DMS79 treated with DMSO at 0.1 percent for 48 hours (cell line): ENCODE measurements at places on chromosomes 1 and 21.
A peak's percentile ranks its signal among the peaks of the same experiment; 100 is the strongest.

- no peak for DNase-seq
Observed at GRCh38 chr21:15446223-15446622, 283.6 kb upstream of the USP25 start.

DNA sequence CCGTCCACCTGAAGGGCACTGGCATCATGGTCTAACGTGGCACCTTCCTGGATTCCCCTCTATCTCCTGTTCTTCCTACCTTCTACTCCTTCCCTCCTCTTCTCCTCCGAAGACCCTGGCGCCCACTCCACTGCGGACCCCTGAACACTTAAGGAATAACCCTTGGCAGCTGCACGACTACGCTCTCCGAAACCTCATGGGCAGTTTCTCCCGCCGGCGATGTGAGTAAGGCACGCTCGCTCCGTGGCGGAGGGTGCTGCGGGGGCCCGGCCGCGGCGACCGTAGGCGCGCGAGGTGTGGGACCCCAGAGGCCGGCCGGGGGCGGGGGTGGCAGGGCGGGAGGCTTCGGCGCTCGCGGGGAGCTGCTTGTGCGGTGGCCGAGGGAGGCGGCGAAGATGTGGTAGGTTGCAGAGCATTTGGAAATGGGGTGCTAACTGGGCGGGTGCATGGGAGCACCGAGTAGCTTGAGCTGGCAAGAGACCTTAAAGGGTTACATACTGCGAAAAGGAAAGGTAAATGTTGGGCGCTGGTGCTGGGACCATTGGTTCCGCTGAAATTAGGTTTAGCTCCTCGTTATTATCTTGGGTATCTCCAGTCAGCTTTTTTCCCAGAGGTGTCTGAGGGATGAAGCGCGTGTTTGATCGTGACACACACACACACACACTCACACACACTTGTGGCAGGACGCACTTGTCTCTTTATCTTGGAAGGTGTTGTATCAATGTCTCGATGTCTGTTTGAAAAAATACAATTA, 876 bp downstream of the LRRC7 start:
- DNase-seq: no peak

GRCh38 chr1:205512059-205513045, 7.9 kb downstream of the CDK18 start:
- DNase-seq: no peak

DNA sequence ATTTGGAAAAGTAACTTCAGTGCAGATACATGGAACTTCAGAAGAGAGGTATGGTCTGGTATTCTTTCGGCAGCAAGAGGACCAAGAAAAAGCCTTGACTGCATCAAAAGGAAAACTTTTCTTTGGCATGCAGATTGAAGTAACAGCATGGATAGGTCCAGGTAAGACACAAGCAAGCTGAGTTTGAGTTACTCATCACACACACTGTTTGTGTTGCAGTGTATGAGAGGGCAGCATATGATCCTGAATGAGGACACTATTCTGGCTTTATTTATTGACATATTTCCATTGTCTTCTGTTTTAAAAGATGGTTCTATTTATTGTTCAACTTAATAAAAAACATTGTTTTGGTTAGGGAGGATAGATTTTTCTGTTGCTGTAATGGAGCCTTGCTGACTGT, 63.6 kb downstream of the SPEN start:
- DNase-seq: no peak

DNA sequence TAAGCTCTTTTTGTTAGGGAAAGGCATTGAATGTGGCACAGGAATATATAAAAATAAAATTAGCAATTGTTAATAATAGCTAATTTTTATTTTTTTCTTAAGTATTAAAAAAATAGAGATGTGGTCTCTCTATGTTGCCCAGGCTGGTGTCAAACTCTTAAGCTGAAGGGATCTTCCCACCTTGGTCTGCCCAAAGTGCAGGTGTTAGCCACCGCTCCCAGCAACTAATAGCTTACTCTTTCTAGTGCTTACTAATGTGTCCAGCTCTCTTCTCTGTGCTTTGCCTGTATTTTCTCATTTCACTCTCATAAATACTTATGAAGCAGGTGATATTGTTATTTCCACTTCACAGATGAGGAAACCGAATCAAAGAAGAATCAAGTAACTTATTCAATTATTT, 13.4 kb upstream of the IL24 start:
- no peak for DNase-seq

- DNase-seq: peak; percentile 47
Observed at GRCh38 chr1:87684713-87685205, 356.1 kb downstream of the LMO4 start.

GRCh38 chr1:65769636-65770035, 23.1 kb upstream of the PDE4B start:
- no peak for DNase-seq

- DNase-seq: no peak
Observed at GRCh38 chr1:30586671-30587070, 136.7 kb downstream of the MATN1 start.

- no peak for DNase-seq
Observed at GRCh38 chr1:12629985-12630760, 12.2 kb upstream of the DHRS3 start.

GRCh38 chr1:201954263-201955008, 867 bp upstream of the TIMM17A start:
- DNase-seq: no peak

DNA sequence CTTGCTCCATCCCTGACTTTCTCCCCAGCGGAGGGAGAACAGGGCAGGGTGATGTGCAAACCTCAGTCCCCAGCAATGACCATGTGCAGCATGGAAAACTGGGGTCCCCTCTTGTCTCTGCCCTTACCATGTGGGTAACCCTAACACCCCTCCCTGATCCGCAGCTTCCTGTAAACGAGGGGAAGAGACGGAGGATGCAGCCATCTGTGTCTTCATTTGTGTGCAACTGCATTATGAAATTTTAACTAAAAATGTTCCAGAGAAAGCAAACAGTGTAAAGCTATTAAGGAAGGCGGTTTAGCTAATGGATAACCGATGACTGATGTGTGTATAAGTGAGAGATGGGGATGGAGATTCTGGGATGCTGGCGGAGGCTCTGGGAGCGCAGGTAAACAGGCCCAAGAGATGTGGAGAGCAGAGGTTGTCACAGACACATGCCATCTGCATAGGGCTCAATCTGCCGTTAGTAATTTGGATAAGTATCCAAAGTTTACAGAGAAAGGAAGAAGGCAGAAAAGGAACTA, 206.6 kb downstream of the DSCAM start:
- DNase-seq: no peak

- no peak for DNase-seq
Observed at GRCh38 chr1:213751064-213751397, 236.7 kb upstream of the PROX1 start.

- no peak for DNase-seq
Observed at GRCh38 chr1:97936976-97937375, 16.1 kb upstream of the DPYD start.

DNA sequence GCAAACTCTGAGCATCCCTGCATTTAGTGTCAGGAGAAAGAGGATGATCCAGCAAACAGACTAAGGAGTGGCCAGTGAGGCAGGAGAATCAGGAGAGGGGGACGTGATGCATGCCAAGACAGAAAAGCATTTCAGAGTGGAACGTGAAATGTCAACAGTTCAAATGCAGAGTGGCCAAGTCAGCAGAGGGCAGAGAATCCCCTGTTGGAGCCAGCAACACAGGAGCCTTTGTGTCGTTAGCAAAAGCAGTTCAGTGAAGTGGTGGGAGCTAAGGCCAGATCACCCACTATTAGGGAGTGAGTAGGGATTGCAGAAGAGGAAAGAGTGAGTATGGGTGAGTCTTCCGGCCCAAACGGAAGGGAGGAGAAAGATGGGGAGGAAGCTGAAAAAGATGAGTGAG, 6.6 kb upstream of the FCRL6 start:
- DNase-seq: no peak

GRCh38 chr1:154611150-154611862, 3.3 kb upstream of the ADAR start:
- no peak for DNase-seq

DNA sequence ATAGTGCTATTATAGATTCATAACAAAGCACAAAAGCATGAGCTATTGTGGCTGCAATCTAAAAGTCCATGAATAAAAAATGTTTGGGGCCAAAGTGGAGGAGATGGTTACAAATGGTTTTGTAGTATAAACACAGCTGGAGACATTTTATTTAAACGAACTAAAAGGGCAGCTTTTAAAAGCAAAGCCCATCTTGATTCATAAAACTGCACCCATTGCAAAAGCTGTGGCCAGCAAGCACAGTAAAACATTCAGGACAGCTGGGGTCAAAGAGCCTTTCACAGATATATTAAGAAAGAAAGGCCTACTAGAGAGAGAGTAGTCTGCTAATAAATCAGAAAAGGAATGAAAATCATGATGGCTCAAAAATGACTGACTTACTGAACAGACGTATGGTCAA, 520.8 kb downstream of the NUF2 start:
- no peak for DNase-seq

- no peak for DNase-seq
Observed at GRCh38 chr1:93434088-93434487, 13.8 kb upstream of the FNBP1L start.

- DNase-seq: peak; percentile 47
Observed at GRCh38 chr21:37073417-37074196, 553 bp downstream of the TTC3 start.

DNA sequence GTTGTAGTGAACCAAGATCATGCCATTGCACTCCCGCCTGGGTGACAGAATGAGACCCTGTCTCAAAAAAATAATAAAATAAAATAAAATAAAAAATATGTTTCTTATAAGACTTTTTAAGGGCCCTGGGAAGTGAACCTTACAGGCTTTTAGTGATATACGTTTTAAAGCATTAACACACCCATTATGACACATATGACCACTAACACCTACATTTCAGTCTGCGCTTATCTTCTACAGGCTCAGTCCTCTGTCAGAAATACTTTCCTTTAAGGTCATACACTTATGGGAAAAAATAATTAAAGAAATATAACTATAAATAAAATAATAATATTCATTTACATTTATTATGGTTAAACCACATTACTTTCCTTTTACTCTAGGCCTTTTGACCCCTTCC, 21.9 kb downstream of the ADSS2 start:
- DNase-seq: no peak

DNA sequence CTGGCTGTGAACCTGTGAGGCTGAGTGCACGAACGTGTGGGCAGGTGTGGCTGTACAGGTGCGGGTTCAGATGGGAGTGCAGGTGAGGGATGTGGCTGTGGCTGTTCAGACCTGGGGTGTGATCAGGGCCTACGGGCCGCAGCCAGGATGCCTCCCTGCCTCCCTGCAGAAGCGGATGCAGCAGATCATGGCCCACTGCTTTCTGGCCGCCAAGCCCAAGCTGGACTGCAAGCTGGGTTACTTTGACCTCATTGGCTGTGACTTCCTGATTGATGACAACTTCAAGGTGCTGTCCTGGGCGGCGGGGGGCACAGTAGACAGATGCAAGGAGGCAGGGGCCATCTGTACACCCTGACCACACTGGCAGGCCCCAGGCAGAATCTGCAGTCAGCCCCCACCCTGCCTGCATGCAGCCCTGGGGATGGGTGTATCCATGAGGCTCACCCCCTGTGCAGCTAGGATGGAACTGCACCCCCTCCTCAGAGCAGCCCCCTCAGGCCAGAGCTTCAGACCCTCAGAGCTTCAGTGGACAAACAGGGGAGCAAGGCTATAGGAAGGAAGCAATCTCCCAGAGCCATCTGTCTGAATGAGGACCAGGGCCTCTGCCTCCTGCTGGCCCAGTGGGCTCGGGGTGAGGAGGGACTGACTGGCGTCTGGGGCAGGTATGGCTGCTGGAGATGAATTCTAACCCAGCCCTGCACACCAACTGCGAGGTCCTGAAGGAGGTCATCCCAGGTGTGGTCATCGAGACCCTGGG, 9.8 kb downstream of the TNFRSF18 start:
- no peak for DNase-seq

- no peak for DNase-seq
Observed at GRCh38 chr1:209873067-209873799, 45.5 kb downstream of the UTP25 start.

- peak; percentile 80 for DNase-seq
Observed at GRCh38 chr1:110460253-110461220, 9.6 kb downstream of the PROK1 start.

- no peak for DNase-seq
Observed at GRCh38 chr1:184637664-184638240, 116.9 kb downstream of the EDEM3 start.

DNA sequence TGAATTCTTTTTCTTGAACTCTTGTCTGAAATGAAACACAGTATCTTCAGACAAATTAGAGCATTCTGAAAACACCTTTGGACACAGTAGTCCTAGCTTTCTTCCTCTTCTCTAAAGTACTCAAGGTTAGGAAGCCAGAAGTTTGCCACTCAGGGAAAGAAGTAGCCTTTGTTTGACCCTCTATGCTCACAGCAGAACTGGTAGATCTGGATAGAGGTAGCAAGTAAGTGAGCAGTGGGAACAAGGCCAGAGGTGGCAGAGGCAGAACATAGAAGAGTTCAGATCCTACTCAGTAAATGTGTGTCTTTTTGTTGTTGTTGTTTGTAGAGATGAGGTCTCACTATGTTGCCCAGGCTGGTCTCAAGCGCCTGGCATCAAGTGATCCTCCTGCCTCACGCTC, 7.4 kb upstream of the PIGR start:
- DNase-seq: no peak

- DNase-seq: no peak
Observed at GRCh38 chr1:111270771-111271463, 19.7 kb upstream of the CHIA start.

GRCh38 chr21:26845066-26845758, at the start of gene ADAMTS1:
Gene ADAMTS1, minus strand, starts transcription at chr21:26845409. Its CDS starts 455 bp downstream, at chr21:26844954.
- no peak for DNase-seq

DNA sequence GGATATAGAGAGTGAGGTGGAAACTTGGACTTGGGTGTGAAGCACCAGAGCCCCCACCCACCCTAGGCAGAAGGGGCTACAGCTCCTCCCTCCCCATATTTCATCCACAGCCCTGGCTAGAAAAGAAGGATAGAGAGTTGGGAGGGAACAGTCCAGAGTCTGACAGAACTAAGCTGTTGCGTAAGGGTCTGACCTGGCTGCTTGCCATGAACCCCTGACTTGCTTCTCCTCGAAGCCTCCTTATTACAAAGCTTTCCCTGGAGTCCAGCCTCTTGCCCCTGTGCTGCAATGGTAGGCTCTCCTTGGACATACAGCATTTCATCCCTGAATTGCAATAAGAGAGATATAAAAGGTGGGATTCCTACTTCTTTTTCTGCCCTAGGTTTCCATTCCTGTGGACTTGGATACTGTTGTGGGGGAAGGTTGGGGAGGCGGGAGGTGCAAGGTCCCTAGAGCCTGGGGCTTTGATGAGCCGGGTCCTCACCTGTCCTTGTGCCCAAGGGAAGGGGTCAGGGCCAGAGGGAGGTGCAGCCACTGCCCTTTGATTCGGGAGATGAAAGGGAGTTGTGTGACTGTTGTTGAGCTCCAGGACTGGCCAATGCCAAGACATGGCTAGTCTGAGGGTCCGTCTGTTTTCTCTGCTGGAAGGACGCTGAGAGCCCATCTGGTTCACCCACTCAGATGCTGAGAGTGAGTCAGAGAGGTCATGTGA, 2.7 kb downstream of the RHBG start:
- no peak for DNase-seq

DNA sequence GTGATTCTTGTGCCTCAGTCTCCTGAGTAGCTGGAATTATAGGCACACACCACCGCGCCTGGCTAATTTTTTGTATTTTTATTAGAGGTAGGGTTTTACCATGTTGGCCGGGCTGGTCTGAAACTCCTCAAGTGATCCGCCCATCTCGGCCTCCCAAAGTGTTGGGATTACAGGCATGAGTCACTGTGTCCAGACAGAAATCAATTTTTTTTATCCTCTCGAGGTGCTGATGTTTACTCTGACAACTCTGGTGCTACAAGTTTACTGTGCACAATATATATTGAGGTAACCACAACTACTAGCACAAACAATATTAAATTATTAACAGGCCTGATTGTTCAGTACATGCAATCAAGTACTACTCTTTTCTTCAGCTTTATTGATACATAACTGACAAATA, 39.7 kb downstream of the F13B start:
- DNase-seq: no peak
